CD8-positive, alpha-beta memory T cell (primary cell): ENCODE measurements at places on chromosomes 1 and 21.

DNA sequence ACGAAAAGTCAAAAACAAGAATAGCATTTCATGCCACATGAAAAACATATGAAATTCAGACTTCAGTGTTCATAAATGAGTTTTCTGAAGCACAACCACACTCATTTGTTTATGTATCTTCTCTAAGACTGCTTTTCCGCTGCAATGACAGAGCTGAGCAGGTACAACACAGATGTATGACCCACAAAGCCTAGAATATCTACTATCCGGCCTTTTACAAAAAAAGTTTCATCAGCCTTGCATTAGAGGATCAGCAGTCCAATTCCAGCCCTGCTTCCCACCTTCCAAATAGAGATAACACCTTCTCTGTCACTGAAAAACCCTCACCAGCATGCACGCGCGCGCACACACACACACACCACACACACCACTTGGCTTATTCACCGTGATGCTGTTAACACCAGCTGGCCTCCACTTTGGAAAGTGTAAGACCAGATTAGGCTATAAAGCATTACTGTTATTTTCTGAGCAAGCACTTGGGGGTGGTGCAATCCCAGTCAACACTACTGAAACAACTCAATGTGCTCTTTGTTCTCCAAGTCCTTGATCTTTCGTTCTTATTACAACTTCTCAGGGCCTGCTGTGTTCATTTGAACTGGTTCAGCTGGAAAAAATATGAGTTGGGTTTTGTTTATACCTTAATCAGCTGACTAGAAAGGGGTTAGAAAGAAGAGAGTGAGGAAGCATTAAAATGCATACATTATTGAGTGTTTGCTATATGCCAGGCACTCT, 90.0 kb downstream of the GLUL start:
- DNase-seq: no peak

GRCh38 chr1:10428984-10429383, 1.2 kb upstream of the CENPS start:
- no peak for DNase-seq

- DNase-seq: no peak
These were observed 7.2 kb upstream of the XCL2 start for GRCh38 chr1:168550971-168551370.

DNA sequence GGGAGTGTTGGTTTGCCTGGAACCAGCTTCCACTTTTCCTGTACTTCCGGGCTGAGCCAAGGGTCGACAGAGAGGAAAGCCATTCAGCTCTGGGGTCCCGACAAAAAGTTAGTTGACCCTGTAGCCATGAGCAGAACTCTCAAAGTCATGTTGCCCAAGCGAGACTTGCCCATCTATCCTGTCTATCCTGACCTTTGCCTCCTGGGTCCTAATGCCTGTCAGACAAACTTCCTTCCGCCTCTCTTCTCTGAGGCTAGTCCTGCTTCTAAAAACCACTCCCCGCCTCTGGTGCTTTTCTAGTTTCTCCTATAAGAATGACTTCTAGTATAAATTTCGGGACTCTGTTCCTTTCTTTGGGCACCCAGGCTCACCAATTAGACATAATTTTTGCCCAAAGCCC, 7.7 kb upstream of the PCP4L1 start:
- no peak for DNase-seq

GRCh38 chr1:167542109-167543032, 11.2 kb downstream of the CREG1 start:
- DNase-seq: no peak

DNA sequence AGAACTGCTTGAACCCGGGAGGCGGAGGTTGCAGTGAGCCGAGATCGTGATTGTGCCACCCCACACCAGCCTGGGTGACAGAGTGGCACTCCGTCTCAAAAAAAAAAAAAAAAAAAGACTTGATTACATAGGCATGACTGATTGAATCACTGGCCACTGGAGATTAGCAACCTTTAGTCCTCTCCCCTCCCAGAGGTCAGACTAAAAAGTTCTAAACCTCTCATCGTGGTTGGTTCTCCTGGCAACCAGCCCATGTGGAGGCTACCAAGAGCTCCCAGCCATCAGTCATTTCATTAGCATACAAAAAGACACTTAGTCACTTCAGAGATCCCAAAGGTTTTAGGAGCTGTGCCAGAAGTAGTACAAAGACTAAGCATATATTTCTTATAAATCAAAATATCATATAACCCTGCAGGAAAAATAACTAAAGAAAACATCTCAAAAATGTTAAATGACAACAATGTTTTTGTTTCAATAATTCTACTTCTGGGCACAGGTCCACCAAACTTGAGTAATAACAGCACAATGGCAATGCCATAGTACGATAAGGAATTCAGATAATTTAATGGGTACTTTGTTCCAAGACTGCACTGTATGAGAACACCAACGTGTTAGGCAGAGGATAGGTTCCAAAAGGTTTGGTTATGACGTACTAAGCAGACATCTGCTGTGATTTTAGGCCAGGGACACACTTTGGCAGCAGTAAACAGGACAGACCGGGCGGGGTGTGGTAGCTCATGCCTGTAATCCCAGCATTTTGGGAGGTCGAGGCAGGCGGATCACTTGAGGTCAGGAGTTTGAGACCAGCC, 18.1 kb downstream of the USP48 start:
- no peak for DNase-seq
